ENCODE measurements at places on chromosomes 13 and 19.

- no peak for DNase-seq
Measured at GRCh38 chr19:30895946-30896345, 453.3 kb downstream of the TSHZ3 start.

DNA sequence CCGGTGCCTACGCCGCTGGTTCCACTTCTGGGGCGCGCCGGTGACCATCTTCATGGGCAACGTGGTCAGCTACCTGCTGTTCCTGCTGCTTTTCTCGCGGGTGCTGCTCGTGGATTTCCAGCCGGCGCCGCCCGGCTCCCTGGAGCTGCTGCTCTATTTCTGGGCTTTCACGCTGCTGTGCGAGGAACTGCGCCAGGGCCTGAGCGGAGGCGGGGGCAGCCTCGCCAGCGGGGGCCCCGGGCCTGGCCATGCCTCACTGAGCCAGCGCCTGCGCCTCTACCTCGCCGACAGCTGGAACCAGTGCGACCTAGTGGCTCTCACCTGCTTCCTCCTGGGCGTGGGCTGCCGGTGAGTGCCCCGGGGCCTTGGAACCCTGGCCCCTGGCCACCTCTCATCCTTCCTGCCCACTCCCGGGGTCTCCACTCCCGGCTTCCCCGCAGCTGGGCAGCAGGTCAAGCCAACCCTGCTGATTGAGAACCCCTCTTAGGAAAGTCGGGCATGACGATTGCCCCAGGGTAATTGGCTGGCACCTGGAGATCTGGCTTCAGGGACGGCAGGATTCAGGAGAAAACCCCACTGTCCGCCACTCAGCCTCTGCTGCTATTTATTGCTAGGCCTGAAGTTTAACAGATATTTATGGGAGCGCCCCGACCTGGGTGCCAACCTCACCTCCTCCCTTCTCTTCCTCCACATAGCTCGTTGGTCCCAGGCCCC lies 39.1 kb downstream of the TRPM4 start:
- DNase-seq, result no peak

GRCh38 chr13:89899302-89900103 lies 1448.0 kb upstream of the MIR17HG start:
- DNase-seq, result no peak

DNA sequence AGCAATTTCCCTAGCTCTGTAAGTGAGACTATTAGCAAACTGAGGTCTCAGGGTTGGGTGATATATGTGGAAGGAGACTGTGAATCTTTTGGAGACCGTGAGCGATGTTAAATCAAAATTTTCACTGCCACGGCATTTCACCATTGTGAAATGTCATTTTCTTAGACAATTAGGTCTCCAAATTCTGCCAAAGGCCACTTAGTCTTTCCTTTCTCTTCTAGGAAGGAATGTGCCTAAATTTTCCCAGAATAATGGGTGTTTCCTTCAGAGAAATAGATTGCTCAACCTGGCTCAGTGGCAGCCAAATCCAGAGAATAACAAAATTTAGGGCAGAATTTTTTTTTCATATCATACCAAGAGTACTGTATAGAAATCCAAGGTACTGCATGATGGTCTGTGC lies 64.5 kb upstream of the SCEL start:
- no peak for DNase-seq

DNA sequence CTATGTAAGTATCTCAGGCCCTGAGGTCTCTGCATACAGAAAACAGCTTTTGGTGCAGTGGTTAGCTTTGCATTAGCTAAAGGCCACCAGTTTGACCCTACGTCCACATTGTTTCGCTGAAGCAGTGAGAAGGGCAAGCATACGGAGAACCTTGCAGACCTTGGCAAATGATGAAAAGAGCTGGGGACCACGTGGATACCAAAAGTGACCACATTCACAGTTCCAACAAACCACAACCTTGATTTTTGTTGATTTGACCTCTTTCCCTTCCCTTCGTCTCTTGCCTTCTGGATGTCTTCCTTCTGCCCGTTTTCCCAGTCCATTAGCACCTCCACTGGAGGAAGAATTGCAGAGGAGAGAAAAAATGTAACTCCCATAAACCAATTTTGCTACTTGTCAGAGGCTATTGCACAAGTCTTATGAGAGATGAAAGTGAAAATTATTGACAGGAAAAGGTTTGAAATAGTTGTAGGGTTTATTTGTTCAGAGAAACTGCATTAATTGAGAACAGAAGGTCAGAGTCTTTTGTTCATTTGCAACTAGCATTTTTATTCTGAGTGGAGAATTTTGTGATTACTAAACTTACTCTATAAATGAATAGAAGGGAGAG lies 293.9 kb upstream of the HTR2A start:
- DNase-seq, result peak; percentile 40

DNA sequence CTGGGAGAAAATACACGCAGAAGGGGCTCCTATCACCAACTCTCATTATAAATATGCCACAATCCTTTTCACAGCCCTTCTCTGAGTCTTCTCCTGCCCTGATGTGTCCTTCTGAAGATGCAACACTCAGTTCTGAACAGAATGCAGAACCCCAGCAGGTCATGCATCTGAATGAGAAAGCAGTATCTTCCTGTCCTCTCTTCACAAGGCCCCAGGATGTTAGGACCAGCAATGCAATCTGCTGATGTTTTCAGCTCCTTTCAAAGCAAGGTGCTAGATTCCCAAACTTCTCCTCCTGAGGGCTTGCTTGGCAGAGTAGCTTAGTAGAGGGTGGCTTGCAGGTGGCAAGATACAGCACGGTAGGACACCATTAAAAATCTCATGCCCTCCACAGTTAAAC lies 22.3 kb upstream of the DOCK9 start:
- DNase-seq, result no peak

DNA sequence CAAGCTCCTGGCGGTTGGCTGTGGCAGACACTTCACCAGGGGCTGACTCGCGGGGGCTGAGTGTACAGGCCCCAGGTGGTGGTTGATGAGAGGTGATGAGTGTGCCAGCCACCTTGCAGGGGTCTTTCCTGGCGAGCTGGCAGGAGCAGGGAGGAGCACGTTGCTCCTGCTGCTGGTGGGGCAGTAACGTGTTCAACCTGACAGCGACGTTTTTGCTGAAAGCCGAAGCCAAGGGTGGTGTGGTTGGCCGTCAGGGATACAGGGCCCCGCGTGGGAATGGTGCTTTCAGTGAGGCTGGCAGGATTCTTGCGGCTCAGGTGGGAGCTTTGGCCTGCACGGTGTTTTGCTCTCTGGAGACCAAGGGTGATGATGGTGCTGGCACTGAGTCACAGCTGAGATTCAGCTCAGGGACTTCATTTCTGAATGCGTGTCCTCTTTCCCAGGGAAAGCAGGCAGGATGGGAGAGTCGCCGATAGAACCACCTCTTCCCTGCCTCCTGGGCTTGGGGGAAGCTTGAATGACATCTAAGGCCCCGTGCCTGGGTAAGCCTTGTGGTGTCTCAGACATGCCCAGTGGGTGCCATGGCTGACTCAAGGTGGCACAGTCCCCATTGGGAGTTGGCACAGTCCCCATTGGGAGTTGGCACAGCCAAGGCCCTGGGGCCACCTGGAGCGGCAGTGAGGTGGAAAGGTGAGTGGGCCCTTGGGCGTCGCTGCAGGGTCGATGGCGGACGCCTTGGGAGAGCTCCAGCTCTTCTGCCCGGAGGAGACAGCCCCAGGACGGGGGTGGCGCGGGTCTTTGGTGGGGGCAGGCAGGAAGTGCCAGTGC lies 8.8 kb downstream of the DAZAP1 start:
- no peak for DNase-seq

GRCh38 chr19:52722062-52723003 lies 12.5 kb downstream of the ZNF611 start:
- peak; percentile 74 for DNase-seq

DNA sequence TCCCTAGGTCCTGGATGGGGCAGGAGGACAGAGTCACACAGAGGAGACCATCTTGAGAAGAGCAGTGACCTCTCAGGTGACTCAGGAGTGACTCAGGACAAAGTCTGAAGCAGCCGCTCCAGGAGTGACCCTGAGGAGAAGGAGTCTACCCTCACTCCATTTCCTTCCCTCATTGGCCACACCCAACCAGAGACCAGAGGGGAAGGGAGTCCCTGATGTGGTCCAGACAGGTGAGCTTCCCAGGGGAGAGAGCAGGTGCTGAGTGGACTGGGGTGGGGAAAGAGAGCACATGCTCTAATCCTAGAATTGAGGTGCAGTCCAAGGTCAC lies 75.5 kb upstream of the MEDAG start:
- no peak for DNase-seq

GRCh38 chr13:22235285-22235949 lies 564.5 kb downstream of the FGF9 start:
- no peak for DNase-seq

- DNase-seq, result no peak
Measured at GRCh38 chr13:68390987-68391386, 1160.9 kb upstream of the PCDH9 start.

DNA sequence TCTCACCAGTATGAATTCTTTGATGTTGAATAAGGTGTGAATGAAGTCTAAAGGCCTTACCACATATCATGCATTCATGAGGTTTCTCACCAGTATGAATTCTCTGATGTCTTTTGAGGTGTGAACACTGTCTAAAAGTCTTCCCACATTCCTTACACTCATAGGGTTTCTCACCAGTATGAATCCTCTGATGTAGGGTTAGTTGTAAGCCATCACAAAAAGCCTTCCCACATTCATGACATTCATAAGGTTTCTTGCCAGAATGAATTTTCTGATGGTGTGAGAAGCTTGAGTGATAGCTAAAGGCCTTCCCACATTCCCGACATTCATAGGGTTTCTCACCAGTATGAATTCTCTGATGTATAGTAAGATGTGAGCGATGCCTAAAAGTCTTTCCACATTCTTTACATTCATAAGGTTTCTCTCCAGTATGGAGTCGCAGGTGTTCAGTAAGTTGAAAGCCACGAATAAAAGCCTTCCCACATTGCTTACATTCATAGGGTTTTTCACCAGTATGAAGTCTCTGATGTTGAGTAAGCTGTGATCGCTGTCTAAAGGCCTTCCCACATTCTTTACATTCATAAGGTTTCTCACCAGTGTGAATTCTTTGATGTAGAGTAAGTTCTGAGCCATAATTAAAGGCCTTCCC lies 27.7 kb downstream of the ZNF461 start:
- no peak for DNase-seq

- no peak for DNase-seq
Measured at GRCh38 chr13:101555610-101556009, 103.1 kb downstream of the ITGBL1 start.

- DNase-seq, result no peak
Measured at GRCh38 chr19:47526798-47527197, 11.9 kb upstream of the NAPA start.

DNA sequence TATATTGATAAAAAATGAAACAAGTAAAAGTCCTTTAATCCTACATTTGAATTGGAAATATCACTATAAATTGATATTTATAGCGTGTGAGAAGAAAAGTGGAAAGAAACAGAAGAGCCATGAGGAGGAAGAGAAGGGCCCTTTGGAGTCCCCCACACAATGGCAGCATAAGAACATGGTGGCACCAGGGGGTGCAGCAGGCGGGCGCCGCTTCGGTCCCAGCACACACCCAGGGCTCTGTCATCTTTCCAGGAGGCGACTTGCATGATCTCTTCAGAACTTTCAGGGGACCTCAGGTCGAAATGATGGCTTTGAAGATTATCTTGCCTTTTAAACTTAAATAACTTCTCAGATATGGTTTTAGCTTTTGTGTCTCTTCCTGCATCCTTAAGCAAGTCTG lies 91.8 kb downstream of the TUBGCP3 start:
- DNase-seq, result no peak

DNA sequence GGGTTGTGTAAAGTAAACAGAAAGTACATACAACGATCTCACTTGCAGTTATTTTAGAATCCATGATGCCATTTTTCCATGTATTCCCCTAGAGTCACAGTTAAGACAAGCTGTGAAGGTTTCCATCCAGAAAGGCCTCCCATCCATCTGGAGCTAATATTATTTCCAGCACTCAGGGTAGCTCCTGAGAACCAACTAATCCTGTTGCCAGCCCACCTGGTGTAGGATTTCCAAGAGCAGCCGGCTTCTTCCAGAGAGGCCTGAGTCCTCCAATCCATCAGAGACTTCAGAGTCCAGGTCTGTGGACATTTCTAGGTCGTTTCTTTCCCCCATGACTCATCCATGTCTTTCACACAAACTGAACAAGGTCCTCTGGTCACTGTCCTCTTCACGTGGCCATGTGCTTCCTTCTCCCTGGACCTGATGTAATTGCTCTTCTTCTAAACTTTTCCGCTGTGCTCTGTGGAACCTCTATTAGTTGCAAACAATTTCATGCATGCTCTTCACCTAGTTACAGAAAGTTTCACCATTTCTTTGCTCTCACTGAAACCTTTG lies 270.3 kb upstream of the TMTC4 start:
- DNase-seq, result no peak

DNA sequence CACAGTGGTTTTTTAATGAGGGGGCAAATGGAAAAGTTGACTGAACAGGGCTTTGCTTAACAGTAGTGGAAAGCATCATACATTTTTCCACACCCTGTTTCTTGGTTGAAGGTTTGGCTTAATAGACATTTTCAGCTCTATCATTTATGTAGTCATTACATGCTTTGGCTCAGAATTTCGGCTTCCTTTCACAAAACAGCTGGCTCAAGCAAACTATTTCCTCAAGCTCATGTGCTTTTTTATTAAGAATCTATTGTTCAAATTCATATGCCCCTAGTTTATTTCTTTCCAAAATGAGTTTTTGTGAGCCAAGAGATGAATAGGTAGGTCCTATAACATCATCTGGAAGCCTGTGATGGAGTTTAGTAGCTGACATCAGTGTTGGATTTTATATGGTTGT lies 113.8 kb downstream of the SLITRK6 start:
- DNase-seq, result no peak

GRCh38 chr13:113083402-113084061 lies 22.1 kb upstream of the F7 start:
- no peak for DNase-seq

- DNase-seq, result no peak
Measured at GRCh38 chr13:42388326-42388725, 116.4 kb downstream of the AKAP11 start.

- peak; percentile 68 for DNase-seq
Measured at GRCh38 chr13:76696370-76696769, 189.8 kb downstream of the KCTD12 start.

- DNase-seq, result no peak
Measured at GRCh38 chr13:100212904-100213553, 124.1 kb downstream of the PCCA start.

GRCh38 chr19:3184847-3185460 lies 776 bp upstream of the NCLN start:
- peak; percentile 66 for DNase-seq

GRCh38 chr19:47663435-47663910 lies 49.7 kb upstream of the EHD2 start:
- DNase-seq, result peak; percentile 96

GRCh38 chr19:54206030-54206830 lies 5.6 kb downstream of the RPS9 start:
- DNase-seq, result no peak
